GM13976 (cell line): ENCODE measurements at places on chromosomes 1 and 21.

DNA sequence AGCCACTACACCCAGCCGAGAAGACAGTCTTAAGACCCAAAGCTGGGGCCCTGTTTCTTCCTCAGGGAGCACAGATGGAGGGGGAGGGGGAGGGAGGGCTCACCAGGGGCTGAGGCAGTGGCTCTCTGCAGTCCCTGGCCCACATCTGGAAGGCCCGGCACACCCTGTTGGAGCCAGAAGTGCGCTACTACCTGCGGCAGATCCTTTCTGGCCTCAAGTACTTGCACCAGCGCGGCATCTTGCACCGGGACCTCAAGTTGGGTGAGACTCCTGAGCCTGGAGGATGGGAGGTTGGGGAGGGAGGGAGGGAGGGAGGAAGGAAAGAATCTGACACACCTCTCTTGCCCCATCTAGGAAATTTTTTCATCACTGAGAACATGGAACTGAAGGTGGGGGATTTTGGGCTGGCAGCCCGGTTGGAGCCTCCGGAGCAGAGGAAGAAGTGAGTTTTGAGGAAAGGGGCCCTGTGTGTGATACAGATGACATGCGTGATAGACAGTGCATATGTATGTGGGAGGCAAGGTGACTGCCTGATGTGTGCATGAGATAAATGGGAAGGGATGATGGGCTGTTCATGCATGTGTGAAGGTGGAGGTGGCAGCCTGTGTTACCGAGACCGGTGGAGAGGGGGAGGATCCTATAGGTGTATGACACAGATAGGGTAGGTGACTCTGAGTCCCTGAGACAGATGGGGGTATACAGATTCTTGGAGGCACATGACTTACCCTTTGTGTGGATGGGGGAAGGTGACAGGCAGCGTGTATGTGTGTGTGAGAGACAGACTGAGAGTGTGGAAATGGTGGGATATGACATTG lies 1.5 kb downstream of the PLK3 start:
- no peak for DNase-seq

DNA sequence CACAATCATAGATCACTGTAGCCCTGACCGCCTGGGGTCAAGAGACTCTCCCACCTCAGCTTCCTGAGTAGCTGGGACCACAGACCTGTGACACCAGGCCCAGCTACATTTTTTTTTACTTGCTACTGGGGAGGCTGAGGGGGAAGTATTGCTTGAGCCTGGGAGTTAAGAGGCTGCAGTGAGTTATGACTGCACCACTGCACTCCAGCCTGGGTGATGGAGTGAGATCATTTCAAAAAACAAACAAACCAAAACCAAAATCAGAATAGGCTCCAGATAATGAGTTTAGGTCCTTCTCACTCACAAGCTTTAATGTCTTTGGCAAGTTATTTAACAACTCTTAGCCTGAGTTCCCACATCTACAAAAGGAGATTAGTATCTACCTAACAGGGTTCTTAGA lies 22.8 kb downstream of the WDR26 start:
- DNase-seq: no peak

- no peak for DNase-seq
Observed at GRCh38 chr1:87928623-87929022, 599.9 kb downstream of the LMO4 start.

DNA sequence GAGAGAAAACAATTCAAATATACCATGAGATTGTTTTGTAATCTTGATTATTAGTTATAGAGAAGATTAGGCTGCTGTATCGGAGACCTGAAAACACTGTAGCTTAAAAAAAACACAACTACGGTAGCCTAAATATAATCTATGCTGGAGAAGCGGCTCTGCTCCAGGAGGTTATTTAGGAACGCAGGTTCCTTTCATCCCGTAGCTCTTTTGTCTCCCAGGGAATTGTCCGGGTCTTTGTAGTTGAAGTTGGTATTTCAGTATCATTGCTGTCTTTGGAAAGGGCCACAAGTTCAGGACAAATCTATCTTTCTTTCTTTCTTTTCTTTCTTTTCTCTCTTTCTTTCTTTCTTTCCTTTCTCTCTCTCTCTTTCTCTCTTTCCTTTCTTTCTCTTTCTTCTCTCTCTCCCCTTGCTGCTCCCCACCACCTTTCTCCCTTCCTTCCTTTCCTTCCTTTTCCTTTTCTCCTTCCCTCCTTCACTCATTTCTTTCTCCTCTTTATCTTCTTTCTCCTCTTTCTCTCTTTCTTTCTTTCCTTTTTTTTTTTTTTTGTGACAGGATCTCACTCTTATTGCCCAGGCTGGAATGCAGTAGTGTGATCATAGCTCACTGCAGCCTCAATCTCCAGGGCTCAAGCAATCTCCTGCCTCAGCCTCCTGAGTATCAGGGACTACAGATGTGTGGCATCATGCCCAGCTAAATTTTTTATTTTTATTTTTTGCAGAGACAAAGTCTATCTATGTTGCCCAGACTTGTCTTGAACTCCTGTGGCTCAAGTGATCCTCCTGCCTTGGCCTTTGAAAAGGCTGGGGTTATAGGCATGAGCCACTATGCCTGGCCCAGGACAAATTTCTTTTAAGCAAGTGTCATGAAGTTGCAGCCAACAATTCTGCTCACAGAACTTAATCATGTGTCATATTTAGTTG lies 10.9 kb upstream of the NFIA start:
- DNase-seq: no peak

DNA sequence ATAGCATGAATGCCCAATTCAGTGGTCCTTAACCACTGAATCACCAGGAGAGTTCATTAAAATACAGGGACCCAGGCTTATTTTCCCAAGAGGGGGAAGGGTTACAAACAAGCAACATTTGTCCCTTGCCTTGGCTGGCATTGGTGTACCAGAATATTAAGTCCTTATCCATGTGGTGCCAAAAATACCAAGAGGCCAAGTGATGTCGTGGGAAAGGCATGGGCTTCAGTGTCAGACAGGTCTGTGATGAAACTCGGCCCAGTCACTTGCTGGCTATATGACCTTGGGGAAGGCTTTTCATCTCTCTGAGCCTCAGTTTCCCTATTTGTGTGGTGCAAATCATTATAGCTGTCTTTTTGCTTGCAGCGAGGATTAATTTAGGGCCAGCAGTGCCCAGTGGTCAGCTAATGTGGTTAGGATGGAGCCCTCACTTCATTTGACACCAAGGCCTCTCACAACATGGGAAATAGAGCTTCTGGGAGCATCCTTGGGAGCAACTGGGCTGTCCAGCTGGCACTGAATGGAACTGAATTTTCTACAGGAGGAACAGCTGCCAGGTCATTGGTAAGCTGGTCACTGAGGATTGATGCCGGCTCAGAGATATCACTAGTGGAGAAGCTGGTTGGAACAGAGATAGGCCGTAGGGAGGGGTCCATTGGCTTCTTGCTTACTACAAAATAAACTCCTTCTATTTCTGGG lies 77.2 kb upstream of the PPP2R5A start:
- no peak for DNase-seq

- DNase-seq: no peak
Observed at GRCh38 chr1:103900005-103900404, 150.3 kb downstream of the AMY1C start.
